ENCODE measurements at places on chromosomes 4 and X. TPM values are rescaled to one million over a fixed set of nuclear protein-coding genes. Genes with fewer than 3 reads are reported as not detected.

DNA sequence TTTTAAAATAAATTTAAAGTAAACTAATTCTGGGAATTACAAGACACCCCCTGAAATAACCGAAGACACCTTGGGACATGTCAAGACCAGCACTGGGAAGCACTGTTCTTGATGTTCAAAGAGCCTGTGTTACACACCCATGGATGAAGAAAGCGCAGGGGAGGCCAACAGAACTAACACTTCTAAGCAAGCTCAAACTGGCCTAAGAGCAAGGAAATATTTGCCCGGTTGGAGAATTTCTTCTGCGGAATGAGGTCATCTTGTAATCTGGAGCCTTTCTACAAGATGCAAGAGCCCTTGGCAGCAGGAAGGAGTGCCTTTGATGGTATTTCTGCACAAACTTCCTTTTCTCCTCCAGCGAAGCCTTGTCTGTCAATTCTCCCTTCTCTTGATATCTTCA lies 9.3 kb upstream of the EFHC2 start:
- no peak for DNase-seq

DNA sequence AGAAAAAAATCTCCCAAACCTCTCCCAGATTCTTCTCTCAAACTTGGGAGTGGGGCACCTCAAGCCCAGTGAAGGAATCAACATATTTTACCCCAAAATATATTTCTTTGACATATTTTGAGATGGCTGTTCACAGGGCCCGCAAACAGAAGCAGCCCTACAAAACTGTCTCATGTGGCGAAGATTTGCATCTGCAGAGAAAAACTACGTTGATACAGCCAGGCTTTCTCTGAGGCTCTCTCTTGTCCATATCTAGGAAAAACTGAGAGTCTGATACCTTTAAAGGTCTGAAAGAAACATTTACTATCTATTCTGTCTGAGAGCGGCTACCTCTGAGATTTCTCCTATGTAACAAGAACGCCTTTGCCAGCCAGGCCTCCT lies 23.3 kb upstream of the TMSB4X start:
- DNase-seq, result no peak

The RRAGB gene
- 43.7 TPM for polyA plus RNA-seq

GRCh38 chr4:102492531-102493241 lies 8.5 kb upstream of the NFKB1 start:
- DNase-seq, result no peak

The GDI1 gene
- 123 TPM for polyA plus RNA-seq

DNA sequence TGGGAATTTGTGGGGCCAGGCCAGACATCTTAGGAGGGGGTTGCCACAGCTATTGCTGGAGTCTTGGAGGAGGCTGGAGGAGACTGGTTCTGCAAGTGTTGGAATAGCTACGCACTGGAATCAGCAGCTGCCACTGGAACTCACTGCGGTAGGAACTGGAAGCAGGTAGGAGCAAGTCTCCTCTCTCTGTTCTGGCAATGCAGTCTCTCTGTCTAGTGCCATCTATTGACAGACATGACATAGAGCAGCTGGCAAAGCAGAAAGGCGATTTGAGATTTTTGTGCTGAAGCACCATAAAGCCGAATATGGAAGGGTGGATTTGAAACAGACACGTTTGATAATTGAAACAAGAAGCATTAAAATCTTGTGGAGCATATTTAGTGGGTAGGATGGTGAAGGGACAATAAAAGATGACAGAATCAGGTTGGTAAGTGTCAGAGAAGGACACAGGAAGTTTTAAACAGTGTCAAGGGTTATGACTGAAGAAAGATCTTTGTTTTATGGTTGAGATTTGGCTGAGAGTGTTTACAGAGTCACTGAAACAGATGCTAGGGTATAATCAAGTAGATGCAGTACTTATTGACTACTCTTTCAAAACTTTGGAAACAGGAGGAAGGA lies 23.5 kb upstream of the SYNPO2 start:
- DNase-seq, result no peak

DNA sequence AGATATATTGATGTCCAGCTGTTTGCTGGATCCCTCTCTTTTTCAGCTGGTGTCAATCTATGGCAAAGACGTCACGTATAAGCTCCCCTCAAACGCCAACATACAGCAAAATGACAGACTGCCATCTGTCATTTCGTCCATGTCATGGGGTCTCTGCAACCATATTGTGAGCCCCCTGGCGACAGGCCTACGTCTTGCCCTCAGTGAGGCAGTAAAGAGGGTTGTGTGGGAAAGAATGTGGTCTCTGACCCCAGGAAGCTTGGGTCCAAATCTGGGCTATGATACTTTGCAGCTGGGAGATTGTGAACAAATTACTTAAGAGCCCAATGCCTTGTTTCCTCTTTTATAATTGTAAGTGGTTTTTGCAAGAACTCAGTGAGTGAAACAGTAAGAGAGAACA lies 7.4 kb downstream of the SUPT20HL2 start:
- DNase-seq, result peak; percentile 25

The SULT1E1 gene
- 212 TPM for polyA plus RNA-seq

DNA sequence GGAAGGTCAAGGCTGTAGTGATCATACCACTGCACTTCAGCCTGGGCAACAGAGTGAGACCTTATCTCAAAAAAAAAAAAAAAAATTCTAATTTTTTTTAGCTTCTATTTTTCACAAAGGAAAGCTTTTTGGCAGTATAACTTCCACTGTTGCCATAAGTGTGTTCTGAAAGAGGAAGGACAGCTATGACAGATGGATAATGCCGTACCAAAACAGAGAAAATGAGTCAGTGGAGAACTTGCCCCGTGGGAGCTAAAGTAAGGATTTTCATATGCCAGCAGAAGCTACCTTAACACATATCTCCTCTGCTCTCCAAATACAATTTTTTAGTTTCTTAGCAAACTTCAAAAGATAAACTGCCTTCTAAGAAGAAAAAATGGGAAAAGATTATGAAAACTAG lies 43.7 kb downstream of the RPS3A start:
- no peak for DNase-seq
